ENCODE measurements at places on chromosomes 6 and 20.

GRCh38 chr6:74091136-74091793, 395.3 kb downstream of the CD109 start:
- DNase-seq: peak; percentile 10

GRCh38 chr6:25542984-25543910, 108.8 kb upstream of the SCGN start:
- no peak for DNase-seq

DNA sequence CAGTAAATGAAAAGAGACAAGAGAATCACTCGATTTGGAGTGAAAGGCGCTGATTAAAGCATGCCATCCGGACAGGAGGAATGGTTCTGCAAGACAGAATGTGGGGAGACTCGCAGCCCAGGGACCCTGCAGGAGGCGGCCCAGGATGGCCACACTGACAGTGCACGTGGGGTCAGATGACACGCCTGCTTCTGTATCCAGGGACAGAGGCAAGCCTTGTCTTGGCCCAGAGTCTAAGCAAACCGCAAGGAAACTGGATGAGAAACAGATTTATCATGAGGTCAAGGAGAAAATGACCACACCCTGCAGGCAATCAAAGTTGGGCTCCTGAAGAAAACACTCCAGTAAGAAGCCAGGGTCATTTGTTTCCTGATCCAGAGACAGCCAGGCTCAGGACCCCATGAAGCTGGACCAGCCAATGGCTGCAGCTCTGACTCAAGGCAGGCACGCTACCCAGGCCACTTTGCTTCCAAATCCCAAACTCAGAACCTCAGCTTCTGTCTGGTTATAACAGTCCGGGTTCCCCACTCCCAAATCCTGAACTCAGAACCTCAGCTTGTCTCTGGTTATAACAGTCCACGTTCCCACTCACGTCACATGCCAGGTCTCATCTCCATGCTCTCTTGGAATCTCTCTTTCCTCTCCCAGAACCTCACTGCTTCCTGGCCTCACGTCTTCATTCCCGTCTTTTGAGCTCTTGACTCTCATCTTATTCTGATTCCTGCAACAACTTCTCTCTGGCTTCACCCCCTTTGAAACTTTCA, 144.9 kb upstream of the THBS2 start:
- DNase-seq: no peak

DNA sequence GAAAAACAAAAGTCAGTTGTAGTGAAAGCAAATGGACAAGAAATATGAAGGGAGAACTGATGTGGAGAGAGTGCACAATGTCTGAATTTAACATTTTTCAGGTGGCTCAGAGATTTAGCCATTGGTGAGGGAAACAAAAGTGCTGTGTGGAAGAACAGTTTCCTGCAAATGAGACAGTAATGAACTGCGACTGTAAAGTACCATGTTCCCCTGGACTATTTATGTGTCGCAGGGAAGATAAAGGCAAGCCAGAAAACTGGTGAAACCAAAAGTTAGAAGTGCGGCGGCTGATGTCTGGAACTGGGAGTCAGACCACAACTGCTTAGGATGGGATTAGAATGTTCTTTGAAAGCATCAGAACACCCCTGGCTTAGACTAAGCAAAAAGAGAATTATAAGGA, 905.1 kb upstream of the MAN1A1 start:
- no peak for DNase-seq

DNA sequence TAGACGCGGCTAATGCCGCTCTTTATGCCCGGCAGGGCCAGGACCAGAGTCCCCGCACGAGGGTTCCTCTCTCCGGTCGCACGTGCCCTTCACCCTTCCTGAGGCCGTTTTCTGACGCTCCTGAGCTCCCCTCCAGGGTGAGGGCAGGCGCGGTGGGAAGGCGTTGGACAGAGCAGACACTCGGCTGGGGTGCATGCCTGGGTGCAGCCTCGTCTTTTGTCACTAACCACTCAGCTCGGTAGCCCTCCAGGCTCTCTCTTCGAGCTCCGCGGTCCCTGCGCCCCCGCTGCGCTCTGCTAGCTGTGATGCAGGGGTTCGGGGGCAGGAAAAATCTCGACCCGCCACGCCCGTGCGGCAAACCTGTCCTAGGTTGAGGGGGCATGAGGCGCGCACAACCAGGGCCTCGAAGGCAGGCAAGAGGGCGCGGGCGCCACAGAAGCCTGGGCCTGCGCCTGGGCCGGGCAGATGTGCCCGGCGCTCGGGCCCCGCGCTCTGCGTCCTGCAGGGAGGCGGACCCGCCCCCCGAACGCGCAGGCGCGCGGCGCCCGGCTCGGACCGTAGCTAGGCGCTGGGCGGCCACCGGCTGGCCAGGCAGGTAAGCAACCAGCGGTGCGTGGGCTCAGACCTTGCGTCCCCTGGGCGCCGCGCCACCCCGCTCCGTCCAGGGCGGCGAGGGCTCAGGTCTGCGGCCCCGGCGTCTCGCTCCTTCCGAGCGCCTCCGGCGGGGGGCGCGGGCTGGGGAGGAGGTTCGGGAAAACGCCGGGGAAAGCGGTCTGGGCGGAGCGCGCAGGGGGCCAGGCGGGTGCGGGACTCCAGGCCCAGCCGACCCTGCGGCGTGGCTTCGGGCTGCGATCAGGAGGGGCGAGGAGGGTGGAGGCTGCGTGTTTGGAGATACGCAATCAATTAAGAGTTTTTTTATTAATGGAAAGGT, at the start of gene L3MBTL1:
Gene L3MBTL1 (plus strand): TSS at position 548 of the 931 bp plus-strand sequence. CDS start 5,807 bp downstream, outside the sequence.
- no peak for DNase-seq
